Neuronal stem cell (in vitro differentiated cells): ENCODE measurements at places on chromosomes 13 and 19.

- no peak for DNase-seq
Observed at GRCh38 chr19:2494084-2494446, 18.1 kb downstream of the GADD45B start.

DNA sequence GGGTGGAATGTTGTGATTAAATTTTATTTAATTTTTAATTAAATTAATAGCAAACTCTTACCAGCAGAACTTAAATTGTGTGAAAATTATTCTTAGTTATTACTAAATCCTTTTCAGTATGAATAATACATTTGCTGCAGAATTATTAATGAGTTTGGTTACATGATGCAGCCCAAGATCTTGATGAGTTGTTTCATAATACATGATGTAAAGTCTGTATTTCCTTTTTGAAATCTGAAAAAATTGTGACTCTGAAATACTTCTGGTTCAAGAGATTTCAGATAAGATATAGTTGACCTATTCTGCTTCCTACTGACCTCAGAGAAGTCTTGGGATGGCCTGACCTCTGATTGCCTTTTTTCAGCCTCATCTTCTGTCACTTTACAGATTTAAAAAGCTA is 11.1 kb downstream of the SAE1 start:
- DNase-seq = no peak

DNA sequence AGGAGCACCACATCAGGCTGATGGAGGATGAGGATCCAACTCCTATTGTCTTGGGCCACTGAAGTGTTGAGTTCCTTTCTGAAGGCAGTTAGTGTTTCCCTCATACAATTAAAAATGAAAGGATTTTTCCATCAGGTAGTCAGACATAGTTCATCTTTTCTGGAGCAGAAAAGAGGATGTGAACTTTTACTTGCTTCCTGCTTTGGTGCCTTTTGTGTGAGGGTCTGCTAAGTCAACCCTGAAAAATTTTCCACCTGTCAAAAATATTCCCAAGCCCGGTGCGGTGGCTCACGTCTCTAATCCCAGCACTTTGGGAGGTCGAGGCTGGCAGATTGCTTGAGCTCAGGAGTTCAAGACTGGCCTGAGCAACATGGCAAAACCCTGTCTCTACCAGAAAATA is 43.9 kb downstream of the RGCC start:
- no peak for DNase-seq

DNA sequence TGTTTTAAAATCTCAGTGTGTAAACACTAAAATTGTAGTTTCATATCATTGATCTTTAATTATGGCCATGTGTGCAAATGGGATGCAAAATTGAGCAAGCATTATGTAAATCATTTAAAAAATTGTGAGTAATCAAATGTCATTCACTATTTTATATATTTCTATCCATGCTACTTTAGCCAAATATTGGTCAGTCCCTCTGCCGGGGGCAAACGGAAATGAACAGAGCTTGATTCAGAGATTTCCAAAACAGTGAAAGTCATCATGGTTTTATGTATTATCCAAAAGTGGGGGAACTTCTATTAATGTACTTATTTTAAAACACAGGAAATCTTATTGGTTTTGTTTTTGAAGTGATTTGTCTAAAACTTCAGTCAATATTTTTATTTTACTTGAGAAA is 219.1 kb downstream of the IRS2 start:
- DNase-seq = no peak

DNA sequence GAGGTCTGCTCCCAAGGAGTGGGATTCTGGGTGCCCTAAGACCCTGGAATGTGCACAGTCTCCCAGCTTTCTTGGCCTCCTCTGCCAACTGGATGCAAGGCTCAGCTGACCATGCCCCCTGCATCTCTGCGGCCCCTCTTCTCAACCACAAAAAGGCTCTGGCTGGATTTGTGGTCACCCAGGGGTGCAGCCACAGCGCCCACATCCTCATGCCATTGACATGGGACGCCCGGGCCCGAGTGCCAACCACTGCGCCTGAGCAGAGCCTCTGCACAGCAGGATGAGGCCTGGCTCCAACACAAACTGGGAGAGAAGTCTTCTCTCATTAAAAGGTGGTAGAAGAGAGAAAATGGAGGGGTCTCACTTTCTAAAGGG is 103.5 kb downstream of the FOXO1 start:
- DNase-seq = no peak

GRCh38 chr19:53621885-53622740 is 9.7 kb upstream of the DPRX start:
- DNase-seq = no peak

GRCh38 chr13:107421028-107421427 is 794.3 kb downstream of the LIG4 start:
- DNase-seq = no peak

DNA sequence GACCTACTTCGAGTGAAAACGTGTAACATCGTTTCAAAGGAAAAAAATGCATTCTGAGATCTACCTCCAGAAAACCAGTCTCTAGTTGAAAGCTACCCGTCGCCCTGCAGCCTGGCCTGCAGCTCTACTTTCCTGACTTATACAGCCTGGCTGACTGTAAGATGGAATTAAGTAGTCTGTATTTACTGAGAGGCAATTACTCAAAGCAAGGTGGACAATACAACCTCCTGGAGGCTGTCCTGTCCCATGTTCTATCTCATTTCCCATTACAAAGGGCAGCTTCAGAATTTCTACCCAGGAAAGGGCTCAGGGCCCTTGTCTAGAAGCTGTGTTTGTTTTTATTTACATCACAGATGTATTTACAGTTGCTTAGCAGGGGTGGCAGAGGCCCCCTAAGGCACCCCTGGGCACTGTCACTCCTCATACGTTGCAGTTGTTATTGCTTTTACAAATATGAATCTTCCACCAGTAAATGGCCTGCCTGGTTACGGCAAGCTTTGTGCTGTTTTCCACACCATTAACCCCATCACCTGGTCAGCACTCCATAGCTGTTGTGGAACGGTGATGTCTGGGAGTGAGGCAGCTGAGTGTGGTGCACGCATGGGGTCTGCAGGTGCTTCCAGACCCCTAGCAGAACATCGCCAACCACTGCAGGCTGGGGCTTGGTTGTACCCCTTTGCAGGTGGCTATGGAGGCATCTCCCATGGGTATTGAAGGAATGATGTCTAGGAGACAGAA is 46.3 kb upstream of the MTIF3 start:
- DNase-seq = no peak

- no peak for DNase-seq
Observed at GRCh38 chr13:111789420-111789819, 277.5 kb upstream of the SOX1 start.

GRCh38 chr19:4057931-4058692 is 8.6 kb downstream of the ZBTB7A start:
- DNase-seq = no peak

GRCh38 chr13:97878431-97879375 is 74.8 kb upstream of the IPO5 start:
- no peak for DNase-seq
